Frontal cortex (tissue), 4 donors: ENCODE measurements at places on chromosomes 2 and 18. TPM values are rescaled to one million over a fixed set of nuclear protein-coding genes. Genes with fewer than 3 reads are reported as not detected.

Gene GNLY
- total RNA-seq = not detected

Gene STARD6
- 0.82 TPM for total RNA-seq

Gene REG3G
- total RNA-seq = not detected

Gene PLEKHB2
- total RNA-seq = 114 TPM
